OCI-LY7 (cell line): ENCODE measurements at places on chromosomes 16 and 17.
A peak's percentile ranks its signal among the peaks of the same experiment; 100 is the strongest.

DNA sequence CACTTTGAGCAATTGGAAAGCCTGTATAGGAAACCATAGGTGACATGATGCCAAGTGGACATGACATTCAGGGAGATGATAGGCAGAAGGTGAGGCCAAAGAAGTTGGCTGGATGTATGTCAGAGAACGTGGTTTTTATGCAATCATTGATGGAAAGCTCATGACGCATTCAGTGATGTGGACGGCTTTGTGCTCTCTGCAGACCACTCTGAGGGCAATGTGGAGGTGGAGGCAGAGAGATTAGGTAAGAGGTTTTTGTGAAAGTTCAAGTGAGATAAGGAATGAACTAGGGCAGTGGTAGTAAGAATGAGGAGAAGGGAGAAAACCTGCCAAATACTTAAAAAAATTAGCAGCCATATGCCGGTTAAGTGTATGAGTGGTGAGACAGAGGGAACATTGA lies 99.0 kb downstream of the PRKCA start:
- DNase-seq, result no peak

DNA sequence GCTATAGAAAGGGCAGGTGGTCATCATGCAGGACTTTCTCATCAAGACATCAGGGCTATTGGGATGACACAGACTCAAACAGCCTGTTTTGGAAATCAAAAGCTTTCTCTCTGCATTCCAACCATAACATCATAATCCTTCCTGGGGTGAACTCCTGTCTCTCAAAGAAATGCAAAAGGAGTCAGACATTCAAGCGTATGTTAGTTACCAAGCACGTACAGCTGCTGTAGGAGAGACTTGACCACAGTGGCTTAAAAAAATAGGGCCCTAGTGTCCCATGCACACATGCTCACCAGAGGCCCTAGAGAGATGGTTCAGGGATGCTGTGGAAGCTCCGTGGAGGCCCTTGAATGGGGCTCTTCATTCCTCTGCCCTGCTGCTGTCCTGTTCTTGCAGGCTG lies 24.6 kb upstream of the FOXF1 start:
- DNase-seq, result no peak

GRCh38 chr16:31764103-31764502 lies 109.5 kb upstream of the ZNF267 start:
- no peak for DNase-seq

- DNase-seq, result no peak
Measured at GRCh38 chr17:42774066-42774745, 957 bp downstream of the VPS25 start.

- DNase-seq, result no peak
Measured at GRCh38 chr16:30694926-30695693, 3.9 kb upstream of the SRCAP start.

DNA sequence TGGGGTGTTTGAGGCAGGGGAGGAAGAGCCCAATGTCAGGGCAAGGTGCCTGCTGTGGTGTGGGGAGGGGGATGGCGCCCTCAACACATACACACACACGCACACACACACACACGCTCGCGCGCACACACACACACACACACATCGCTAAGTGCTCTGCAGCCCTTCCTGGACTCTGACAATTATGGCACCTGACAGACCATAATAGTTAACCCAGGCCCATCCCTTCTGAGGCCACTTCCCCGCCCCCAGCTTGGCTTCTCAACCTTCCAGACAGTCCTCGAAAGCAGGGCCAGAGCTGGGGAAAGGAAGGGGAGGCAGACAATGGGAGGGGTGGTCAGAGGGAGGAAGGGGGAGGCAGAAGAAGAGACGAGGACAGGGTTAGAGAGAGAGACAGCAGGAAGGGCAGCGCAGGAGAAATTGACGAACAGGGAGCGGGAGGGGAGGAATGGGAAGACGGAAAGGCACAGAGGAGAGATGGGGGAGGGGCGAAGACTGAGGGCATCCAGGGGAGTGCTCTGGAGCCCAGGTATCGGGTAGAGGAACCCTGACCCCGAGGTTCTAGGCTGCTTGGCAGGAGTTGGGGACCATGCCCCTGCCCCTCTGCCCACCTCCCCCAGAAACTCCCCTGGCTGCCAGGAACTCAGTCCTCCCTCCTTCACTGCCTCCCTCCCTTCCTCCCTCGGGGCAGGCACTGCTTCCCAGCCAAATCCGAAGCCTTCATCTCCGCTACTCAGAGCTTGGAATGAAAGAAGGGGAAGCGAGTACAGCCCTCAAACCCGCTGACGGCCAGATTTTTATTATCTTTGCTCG lies 4.0 kb downstream of the SRCIN1 start:
- no peak for DNase-seq

GRCh38 chr17:81395600-81396277 lies 482 bp downstream of the BAHCC1 start:
- DNase-seq, result no peak

DNA sequence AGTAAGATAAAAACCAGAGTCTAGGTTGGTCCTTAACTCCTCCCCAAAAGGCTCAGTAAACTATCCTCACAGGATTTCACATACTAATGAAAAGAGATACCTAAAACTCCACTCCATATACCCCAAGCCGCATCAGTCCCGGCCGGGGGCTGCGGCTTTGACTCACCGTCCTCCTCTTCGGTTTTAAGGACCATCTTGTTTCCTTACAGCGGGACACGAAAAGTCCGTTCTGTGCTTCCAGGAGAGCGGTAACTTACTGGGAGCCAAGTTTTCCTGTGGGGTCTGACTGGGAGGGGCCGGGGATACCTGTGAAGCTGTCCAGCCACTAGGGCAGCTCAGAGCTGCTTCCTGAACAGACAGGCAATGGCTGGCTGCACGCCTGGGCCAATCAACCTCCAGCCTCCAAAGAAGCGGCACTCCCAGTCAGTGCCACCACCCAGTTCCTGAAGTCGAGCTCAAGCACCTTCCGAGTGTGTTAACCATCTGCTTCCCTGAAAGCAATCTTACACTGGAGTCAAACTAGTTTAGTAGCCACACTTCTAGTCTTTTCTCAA lies 45.5 kb downstream of the CYTH1 start:
- peak; percentile 91 for DNase-seq

GRCh38 chr16:12412252-12412651 lies 391.4 kb downstream of the CPPED1 start:
- DNase-seq, result no peak

DNA sequence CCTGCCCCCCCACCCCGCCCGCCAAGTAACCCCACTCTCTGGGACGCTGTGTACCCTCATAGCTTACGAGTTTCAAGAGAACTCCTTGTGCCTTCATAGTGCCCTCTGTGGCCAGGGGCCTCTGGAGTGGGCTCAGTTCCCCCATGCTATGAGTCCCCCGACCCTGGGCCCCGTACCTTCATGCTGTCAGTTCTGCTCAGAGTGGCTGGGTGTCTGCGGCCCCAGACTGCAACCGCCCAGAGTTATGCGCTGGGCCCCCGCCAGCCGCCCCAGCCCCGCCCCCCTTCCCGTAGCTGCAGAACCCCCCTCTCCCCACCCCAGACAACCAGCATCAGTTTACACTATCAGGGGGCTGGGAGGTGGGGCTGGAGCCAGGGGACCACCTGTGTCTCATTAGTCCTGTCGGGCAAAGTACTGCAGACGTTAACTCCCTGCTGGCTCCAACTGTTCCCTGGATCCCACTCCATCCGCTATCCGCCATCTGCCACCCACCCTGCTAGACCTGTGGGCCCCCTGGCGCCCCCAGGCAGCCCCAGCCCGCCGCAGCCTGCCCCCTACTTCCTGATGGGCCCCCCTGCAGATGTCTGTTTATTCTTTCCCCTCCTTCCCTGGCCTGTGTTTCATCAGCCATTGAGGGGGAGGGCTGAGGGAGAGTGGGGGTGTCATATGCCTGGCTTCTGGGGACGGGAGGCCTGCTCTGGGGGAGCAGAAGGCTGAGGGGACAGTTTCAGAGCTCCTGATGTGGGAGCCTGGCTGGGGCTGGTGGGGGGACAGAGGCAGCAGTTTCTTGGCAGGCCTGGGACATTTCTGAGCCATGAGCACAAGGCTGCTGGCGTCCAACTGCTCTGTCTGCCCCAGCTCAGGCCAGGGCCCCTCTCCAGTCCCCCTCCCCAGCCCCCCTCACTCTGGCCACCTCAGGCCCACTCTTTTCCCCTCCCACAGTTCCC lies at the start of gene MFAP4:
Gene MFAP4 (minus strand): TSS at position 217 of the 947 bp plus-strand sequence. CDS start 35 bp downstream, at position 182.
- no peak for DNase-seq

DNA sequence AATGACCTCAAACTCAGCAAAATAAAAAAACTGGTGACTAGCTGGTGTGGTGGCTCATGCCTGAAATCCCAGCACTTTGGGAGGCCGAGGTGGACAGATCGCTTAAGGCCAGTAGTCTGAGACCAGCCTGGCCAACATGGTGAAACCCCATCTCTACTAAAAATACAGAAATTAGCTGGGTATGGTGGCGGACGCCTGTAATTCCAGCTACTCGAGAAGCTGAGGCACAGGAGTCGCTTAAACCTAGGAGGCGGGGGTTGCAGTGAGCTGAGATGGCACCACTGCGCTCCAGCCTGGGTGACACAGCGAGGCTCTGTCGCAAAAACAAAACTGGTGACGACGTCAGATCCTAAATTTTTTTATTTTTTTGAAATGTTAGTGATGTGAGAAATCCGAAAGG lies 82.6 kb upstream of the TOB1 start:
- no peak for DNase-seq

DNA sequence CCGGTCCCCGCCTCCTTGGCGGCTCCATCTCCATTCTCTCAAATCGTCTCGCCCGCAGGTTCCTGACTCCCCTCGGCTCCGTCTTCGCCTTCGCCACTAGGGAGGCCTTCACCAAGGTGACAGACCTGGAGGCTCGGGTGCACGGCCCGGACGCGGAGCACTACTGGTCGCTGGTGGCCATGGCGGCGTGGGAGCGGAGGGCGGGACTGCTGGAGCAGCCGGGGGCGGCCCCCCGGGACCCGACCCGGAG lies 862 bp downstream of the GLTPD2 start:
- no peak for DNase-seq

DNA sequence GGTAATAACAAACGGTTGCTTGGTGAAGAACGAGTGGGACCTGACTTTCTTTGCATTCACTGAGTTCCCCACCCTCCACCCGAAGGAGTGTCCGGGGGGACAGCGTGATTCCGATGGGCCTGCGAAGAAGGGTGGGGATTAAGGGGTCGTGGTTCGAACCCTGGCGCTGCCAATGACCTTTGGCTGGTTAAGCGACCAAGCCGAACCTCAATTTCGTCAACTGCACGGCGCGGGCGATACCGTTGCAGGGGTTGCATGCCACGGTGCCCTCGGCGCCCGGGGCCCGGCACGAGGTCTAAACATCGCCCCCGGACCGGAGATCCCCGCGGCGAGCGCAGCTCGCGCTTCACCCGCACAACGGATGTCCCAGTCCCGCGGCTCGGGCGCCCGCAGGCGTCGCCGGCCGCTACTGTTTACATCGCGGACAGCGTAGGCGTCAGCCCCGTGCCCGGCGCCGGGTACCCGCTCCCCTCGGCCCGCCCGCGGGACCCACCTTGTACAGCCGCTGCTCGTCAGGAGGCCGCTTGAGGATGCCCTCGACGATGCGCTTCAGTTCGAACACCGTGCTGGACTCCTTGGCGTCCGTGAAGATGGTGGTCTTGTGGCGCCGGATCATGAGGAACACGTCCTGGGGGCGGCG lies 460 bp downstream of the ELOB start:
- DNase-seq, result peak; percentile 57

DNA sequence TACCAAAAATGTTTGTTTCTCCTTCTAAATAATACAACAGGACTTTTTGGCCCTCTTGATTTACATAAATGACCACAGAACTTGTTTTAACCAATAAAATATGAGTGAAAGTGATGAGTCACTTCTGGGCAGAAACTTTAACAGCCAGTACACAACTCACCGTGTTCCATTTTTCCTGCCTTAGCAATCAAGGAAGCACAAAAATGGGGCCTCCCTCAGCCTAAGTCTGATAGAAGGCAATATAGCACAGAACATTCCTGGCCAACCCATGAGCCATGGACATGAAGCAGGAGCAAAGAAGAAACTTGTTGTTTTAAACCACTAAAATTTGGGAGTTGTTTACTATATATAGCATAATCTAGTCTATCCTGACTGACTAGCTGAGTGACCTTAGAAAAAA lies 61.1 kb upstream of the MTMR4 start:
- DNase-seq, result no peak

DNA sequence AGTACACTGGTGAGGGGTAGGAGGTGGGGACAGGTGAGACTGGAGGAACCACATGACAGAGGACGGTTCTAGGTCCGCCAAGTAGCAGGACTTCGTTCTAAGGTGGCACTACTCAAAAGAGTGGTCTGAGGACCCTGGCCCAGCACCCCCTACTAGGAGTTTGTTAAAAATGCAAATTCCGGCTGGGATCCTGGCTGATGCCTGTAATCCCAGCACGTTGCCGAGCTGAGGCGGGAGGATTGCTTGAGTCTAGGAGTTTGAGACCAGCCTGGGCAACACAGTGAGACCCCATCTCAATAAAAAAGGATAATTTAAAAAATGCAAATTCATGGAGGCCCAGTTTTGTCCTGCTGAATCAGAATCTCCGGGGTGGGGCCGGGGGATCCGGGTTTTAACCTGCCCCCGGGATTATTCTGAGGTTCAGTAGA lies 59.1 kb downstream of the WSB1 start:
- no peak for DNase-seq

DNA sequence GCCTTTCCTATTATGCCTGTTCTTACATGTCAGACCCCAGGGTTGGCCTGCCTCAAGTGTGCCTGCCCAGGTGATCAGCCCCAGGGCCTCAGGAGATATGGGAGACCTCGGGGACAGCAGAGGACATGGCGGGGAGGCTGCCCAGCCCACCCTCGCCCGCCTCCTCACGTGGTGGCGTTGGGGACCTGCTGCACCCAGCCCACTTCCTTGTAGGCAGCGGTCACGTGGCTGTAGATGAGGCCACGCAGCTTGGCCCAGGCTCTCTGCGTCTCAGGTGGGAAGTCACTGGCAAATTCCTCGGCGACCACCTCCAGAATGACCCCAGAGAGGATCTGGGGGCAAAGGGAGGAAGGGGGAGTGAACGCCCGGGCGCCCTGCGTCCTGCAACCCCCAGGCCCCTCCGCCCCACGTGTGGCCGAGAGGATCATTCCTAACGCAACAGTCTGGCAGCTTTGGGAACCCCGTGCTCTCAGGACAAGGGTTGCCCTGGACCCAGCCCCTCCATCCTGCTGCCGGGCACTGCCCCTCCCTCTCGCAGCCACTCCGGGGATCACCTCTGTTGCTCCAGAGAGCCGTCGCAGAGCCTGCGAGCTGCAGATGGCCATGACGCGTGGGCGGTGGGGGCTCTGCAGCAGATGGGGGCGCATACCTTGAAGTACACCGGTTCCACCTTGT lies 6.6 kb downstream of the CYGB start:
- no peak for DNase-seq
